ENCODE measurements at places on chromosomes 4 and X. TPM values are rescaled to one million over a fixed set of nuclear protein-coding genes. Genes with fewer than 3 reads are reported as not detected.

The NXF2 gene
- total RNA-seq = not detected

DNA sequence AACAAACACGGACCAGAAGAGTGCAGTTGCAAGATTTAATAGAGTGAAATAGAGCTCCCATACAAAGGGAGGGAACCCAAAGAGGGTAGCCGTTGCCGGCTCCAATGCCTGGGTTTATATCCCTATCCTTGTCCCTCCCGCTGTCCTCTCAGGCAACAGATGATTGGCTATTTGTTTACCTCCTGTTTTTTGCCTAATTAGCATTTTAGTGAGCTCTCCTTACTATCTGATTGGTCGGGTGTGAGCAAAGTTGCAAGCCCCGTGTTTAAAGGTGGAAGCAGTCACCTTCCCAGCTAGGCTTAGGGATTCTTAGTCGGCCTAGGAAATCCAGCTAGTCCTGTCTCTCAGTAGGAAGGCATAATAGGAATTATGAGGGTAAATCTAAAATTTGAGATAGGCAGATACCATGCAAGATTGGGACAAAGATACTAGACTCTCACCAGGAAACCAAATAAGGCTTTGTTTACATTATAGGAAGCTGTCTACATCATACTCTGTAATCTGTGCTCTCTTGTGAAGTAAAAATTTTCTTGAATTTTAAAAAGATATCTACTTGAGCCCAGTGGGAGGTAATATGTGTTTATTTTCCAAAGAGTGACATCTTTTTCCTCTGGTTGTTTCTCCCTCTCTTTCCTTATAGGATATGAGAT, 65.9 kb downstream of the ATP10D start:
- no peak for DNase-seq

- DNase-seq = no peak
Observed at GRCh38 chr4:3783693-3784306, 17.6 kb downstream of the ADRA2C start.

DNA sequence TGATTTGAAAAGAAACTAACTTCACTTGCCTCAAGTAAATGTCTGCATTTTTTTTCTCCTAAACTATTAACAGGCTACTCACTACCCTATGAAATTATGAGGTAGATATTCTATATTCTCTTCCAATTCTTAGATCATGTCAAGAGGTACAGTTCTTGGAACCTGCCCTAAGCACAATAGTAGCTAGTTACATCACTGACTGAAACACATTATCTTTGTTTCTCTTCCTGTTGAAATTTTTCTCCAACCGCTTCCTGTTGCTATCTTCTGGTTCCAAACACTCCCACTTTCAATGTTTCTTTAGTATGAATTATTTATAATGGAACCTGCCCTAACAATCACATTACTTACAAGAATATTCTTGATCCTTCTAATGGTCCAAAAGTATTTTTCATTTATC, 5.0 kb upstream of the BANK1 start:
- no peak for DNase-seq

- DNase-seq = no peak
Observed at GRCh38 chr4:52260514-52261210, 209.6 kb downstream of the SPATA18 start.

The FSTL5 gene
- not detected for total RNA-seq

GRCh38 chr4:184313058-184313581, 95.4 kb upstream of the ENPP6 start:
- DNase-seq = no peak

DNA sequence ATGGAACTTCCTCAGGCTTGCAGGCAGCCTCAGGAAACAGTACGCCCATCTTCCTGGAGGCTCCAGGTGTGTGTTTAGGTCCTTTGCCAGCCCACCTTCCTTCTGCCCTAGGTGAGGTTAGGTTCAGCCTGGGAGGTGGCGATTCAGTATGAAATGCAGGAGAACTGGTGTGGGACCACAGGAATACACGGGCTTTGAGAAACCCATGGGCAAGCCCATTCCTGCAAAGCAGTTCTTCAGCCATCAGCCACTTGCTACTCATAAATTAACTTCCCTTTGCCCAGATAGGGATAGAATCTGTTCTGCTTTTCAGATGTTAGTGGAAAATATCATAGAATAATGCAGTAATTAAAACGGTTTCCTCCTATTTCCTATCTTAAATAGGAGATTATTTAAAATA, 32.2 kb downstream of the TBC1D14 start:
- DNase-seq = no peak

Measured in NCI-H460 (cell line).